ENCODE measurements at places on chromosomes 7 and 10. TPM values are rescaled to one million over a fixed set of nuclear protein-coding genes. Genes with fewer than 3 reads are reported as not detected.

DNA sequence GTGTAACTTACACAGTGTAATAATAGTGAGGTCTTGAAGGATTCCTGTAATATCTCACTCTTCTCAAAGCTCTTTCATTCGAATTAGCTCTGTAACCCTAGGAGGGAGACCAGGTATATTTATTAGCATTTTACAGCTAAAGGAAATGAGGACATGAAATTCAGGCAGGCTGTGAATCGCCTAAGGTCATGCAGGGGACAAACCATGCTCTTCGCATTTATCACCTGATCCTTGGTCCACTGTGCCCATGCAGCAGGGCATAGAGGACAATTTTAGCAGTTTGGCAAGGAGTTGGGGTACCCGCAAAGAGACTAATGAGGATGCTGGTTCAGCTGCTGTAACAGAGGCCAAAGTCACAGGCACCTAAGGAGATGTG lies 14.8 kb upstream of the LAMB1 start:
- no peak for DNase-seq

Gene ADRB1
- polyA plus RNA-seq: 7.3 TPM

GRCh38 chr7:21365866-21366624 lies 61.8 kb upstream of the SP4 start:
- DNase-seq: no peak

GRCh38 chr7:151704299-151704959 lies 172.5 kb downstream of the PRKAG2 start:
- DNase-seq: peak; percentile 14

DNA sequence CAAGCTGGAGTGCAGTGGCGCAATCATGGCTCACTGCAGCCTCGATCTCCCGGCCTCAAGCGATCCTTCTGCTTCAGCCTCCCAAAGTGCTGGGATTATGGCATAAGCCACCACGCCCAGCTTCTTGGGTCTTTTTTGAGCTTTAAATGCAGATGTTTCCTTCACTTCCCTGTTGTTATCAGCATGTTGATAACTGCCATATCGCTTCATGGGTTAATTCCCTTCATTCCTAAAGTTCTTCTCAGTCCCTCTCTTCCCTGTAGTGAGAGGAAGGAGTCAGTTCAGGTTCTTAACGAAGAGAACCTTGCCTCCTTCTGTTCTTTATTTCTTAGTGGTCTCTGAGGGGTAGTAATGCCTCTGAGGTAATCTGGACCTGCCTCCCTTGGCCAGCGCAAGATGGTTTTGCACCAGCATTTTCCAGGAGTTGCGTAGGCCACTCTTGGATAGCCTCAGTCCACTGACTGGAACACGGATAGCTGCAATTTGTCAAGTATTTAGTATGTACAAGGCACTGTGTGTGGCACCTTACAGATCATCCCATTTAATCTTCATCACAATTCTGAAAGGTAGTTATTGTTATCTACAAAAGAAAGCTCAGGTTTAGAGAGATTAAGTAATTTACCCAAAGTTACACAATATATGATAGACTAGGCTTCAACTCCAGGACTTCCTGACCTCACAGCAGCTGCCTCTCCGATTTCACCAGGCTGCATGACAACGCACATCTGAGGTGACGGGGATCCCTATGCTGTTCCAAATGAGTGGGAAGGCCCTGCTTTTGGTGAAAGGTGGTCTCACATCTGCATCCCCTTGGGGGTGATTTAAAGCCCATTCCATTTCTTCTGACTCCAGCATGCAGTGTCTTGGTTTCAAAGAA lies 60.5 kb downstream of the GATA3 start:
- no peak for DNase-seq

DNA sequence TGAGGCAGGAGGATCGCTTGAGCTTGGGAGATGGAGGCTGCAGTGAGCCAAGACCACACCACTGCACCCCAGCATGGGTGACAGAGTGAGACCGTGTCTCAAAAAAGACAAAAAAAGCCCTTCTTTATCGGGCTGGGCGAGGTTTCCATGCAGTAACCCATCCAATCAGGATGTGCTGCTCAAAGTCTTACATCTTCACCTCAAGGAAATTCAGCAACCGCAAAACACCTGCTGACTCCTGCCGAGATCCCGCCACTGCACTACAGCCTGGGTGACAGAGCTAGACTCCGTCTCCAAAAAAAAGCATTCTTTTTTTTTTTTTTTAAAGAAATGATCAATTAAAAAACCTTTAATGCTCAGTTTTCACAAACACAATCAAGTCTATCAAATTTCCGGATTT lies 75.7 kb upstream of the KCTD7 start:
- DNase-seq: no peak

DNA sequence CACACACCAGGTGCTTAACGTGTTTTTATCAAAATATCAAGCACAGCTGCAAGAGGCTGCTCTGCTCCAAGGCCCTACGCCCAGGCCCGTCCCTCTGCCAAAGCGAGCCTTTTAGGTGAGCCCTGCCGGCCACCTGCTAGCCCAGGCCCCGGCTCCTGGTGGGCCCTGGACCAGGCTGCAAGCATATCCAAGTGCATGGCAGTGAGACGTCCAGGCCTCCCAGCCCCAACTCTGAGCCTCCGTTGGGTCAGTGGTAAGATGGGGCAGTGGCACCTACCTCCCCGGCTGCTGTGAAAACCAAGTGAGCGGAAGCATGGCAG lies 136.2 kb downstream of the LHPP start:
- peak; percentile 46 for DNase-seq

Gene BTBD16
- not detected for polyA plus RNA-seq

Gene SYPL1
- 70.6 TPM for polyA plus RNA-seq

- peak; percentile 36 for DNase-seq
Measured at GRCh38 chr7:80499350-80499953, 12.4 kb downstream of the GNAT3 start.

DNA sequence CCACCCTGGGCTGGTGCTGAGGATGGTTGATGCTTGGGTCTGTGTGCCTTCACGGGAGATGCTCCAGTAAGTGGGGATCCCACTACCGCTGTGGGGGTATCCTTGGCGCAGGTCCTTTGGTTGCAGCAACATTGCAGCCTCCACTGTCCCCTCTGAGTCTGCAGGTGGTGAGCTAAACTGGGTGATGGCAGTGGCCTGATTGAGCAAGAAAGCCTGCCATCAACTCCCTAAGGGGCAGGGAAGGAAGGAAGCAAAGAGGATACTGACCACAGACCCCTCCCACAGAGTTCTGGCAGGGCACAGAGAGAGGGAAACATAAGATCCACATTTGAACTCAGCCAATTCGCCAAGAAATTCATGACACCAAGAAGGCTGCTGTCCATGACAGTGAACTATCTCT lies 43.2 kb downstream of the MYO1G start:
- DNase-seq: no peak

- DNase-seq: no peak
Measured at GRCh38 chr10:133082685-133083421, 4.9 kb upstream of the ADGRA1 start.

GRCh38 chr7:33354201-33354600 lies 224.8 kb downstream of the BBS9 start:
- DNase-seq: no peak

Gene COL1A2
- polyA plus RNA-seq: 141 TPM

Gene LIPM
- not detected for polyA plus RNA-seq

- peak; percentile 91 for DNase-seq
Measured at GRCh38 chr10:33335801-33336581, 1.5 kb upstream of the NRP1 start.

DNA sequence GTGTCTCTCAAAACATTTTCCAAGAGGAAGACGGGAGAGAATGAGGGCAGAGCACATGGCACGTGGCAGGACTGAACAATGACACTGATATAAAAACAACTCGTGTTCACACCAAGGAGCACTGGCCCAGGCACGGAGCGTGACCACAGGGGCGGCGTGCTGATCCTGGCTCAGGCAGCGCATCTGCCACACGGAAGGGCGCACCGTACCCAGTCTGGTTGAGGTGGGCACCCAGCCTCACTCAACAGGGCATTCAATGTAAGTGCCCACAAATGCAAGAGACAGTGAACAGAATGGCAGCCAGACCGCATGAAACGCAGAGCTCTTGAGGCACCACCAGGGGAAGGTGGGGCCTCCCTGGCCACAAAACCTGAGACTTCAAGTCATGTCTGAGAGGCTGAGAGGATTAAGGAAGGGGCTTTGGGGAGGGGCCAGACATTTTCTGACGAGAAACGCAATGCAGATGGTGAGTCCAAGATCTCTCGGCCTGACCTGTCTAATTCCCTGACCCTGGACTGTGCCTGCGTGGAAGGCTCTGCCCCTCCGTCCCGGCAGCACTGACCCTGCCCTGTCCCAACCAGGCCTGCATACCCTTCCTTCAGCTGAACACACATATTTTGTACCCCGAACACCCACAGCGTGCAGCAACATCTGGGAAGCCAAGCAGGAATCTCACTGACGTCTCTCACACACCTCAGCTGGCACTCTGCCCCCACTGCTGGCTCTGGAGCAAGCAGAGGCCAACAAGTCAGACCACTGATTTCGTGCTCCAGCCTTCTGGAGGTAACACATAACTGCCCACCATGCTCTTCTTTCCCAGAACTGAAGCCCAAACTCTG lies 35.5 kb downstream of the VOPP1 start:
- DNase-seq: no peak

Gene TEX36
- not detected for polyA plus RNA-seq

Gene HYAL4
- not detected for polyA plus RNA-seq

All from heart left ventricle (tissue), 16 donors.